ENCODE measurements at places on chromosomes 13 and 19.

- DNase-seq, result no peak
Observed at GRCh38 chr13:27406178-27406939, 18.1 kb upstream of the GTF3A start.

DNA sequence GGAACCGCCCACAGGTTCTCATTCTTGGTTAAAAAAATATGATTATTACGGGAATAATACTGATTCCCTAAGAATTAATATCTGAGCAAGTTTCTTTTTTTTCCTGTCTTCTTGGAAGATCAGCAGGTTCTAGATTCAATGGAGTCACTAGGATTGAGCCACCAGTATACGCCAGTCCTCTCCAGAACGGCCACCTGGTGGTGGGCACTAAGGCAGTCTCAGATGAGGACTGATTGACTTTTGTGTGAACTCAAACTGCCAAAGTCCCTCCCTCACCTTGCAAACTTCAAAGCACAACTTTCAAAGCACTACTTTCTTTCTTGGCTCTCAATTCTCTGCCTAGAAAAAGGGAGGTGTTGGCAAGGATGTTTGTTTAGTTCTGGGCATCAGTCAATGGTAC is 33.3 kb upstream of the ALOX5AP start:
- DNase-seq, result no peak

DNA sequence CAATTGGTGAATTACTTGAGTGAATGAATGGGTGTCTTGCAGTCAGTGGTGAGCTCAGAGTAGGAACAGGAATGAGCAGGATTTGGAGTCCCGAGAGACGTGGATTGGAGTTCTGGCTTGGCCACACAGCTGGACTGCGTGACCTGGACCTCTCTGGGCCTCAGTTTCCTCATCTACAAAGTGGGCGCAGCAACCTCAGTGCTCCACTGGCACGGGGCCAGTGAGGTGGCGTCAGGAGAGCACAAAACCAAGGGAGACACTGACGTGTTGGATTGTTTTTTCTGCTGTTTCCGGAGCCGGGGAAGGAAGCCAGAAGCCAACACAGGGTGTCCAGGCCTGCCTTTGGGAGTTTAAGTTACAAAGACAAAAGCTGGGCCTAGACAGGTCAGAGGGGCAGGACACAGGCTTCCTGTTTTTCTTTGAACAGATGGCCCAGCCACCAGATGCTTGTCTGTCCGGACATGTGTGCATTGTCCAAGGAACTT is 6.5 kb upstream of the DOCK6 start:
- DNase-seq, result peak; percentile 98

DNA sequence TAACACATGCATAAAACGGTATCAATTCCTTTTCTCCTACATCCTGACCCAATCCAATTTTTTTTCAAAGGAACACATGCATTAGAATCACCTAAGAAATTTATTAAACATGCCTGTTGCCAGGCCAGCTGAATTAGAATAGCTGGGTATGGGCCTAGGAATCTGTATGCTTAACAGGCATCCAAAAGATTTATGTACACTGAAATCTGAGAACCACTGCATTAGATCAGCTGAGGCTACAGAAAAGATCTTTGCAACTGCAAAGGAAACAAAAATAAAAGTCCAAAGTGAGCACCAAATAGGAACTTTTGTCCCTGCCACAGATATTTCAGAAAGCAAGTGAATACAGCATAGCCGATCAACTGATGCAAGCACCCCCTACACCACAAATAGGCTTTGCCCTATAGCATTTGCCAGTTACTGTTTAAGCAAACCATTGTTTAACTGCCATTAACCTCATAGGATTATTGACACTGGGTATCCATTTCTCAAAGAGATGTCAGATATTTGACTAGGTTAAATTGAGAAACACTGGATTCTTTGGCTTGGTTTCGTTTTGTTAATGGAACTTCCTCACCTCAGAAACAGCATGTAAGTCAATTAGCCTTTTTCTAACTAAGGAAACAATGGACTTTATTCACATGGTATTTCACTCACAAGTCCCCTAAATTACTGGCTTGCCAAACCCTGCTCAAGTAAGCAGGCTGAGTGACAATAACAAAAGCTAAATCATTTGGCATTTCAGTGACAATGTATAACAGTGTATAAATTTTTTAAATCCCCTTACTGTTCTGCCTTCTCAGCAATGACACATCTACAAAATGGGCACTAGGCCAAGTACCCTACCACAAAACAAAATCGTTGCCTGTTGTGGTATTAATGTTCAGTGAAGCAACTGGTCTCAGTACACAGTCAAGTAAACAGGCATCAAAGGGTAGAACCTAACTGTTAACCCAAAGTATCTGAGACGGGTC is 67.8 kb downstream of the SUCLA2 start:
- DNase-seq, result no peak

DNA sequence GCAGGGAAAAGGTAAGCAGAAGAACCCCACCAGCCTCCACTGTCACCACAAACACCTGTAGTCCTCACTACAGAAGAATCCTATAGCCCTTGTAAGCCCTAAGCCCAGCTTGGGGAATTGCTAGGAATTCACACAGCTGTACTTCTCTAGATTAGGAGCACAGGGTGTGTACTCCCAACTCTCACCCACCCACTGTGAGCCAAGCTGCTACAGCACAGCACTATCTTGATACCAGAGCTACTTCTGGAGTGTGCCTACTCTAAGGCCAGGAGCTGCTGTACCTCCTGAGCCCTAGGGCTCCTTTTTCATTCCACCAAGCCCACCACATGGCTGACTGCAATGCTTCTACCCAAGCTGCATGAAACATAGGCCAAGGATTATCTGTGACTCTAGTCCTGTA is 122.3 kb upstream of the WASF3 start:
- no peak for DNase-seq

GRCh38 chr13:36163809-36164308 is 32.7 kb upstream of the DCLK1 start:
- no peak for DNase-seq

DNA sequence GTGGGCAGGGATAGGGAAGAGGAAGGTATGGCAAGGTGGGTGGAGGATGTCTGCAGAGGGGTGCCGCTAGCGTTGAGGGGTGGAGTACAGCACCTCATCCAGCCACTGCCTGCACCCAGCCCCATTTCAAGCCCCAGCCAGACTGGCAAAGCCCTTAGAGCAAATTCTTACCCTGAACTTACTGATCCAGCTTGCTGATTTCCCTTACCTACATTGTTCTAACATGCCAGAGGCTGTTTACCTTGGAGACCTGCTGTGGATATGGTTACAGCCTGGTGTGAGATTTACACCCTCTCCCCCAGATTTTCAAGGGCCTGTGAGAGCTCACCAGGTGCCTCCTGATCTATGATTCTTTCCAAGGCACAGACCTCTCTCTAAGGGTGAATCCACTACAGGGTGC is 86.0 kb downstream of the ZNF726 start:
- DNase-seq, result no peak

DNA sequence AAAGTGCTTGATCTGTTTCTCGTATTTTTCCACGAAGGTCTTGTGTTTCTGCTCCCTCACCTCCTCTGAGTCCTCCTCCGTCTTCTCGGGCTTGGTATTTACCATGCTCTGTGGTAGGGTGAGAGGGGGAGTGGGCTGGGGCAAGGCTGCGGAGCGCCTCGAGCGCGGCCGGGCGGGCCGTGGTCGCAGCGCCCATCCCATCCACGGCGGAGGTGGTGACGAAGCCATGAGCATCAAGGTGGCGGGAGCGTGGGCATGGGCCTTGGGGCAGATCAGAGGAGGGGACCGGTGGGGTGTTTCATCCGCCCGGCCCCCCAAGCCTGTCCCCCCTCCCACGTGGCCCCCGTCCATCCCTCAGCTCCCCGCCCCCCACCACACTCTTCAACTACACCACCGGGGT is 7.9 kb downstream of the CDC37 start:
- no peak for DNase-seq

DNA sequence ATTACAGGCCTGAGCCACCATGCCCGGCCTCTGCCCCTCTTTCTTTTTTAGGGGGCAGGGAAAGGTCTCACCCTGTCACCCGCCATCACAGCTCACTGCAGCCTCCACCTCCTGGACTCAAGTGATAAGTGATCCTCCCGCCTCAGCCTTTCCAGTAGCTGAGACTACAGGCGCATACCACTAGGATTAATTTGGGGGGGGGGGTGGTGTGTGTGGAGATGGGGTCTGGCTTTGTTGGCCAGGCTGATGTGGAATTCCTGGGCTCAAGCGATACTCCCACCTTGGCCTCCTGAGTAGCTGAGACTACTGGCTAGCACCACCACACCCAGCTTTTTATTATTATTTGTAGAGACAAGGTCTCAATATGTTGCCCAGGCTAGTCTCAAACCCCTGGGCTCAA is 4.2 kb downstream of the APOE start:
- no peak for DNase-seq

GRCh38 chr13:99370481-99371275 is 63.5 kb upstream of the GPR183 start:
- no peak for DNase-seq

GRCh38 chr13:71417205-71417604 is 449.8 kb downstream of the DACH1 start:
- no peak for DNase-seq

- DNase-seq, result no peak
Observed at GRCh38 chr19:49340069-49340864, 5.1 kb downstream of the CD37 start.

DNA sequence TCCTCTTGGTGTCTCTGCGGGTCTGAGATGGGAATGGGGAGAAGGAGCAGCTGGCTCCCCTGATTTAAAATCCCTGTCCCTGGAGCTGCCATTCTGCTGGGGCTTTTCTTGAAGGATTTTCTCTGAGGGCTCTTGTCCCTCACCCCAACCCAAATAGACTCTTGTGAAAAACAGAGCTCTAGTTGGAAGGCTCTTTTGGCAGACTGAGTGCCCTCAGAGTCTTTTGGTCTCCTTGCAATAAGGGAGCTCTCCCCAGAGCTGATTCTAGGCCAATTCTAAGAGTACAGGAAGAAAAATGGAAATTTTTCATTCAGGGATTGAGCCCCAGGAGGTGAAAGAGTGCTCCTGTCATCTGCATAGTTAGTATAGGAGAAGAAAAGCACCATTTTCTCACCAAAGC is 238.3 kb downstream of the COG6 start:
- no peak for DNase-seq

DNA sequence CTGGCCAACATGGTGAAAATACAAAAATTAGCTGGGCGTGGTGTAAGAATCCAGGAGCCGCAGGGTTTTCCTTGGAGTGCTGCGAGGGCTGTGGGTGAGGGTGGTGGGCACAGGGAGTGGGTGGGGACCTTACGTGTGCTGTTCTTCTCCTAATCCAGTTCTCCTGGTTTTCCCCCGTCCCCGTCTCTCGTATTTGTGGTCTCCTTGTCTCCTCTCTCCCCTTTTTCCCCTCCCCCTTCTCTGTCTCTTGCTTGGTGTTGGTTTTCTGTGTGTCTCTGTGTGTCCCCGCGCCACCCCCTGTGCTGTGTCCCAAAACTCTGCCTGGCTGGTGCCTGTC is 1.7 kb downstream of the SELENOW start:
- no peak for DNase-seq

DNA sequence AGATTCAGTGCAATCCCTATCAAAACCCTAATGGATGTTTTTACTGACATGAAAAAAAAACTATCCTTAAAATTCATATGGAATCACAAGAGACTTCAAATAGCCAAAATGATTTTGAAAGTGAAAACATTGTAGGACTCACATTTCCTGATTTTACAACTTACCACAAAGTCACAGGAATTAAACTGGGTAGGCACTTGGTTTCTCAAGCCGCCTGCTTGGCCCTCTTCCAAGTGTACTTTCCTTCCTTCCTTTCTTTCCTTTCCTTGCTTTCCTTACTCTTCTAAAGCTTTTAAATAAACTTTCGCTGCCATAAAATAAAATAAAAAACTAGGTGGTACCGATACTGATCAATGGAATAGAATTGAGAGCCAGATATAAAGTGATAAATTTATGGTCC is 21.0 kb upstream of the CD33 start:
- no peak for DNase-seq

- DNase-seq, result no peak
Observed at GRCh38 chr19:49894011-49894664, 2.5 kb downstream of the IL4I1 start.

- DNase-seq, result no peak
Observed at GRCh38 chr19:5230730-5231555, 109.7 kb downstream of the PTPRS start.

DNA sequence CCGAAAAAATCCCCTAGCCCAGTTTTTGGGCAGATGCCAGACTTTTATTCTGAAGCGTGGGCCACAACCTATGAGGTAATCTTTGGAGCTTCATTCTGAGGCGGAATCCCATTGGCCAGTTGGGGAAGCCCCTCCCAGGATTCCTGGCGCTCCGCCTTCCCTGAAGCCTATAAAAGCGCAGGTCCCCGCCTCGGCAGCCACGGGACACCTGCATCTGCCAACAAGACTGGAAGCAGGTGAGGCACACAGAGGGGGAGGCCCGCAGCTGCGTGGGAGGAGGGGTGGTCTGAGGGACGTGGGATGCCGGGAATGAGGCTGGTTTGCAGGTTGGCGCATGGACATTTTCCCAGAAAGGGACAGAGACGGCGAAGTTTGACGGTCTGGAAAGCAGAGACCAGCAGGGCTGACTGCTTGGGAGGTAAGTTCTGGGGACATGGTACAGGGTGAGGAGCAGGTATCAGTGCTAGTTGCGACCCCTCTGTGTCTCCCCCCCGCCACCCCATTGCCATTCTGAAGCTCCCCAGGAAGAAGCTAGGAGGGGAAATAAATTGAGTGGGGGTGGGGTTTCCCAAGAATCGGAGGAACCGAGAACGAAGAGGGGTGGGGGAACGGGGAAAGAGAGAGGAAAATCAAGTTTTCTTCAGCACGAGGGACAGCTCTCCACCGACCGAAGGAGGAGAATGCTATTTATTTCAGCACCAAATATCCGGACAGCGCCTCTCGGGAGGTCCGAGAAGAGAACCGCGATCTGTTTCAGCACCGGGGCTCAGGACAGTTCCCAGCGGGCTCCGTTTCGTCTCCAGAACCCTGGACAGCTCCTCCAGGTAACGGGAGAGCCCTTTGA is 22.4 kb upstream of the FEM1A start:
- peak; percentile 34 for DNase-seq

DNA sequence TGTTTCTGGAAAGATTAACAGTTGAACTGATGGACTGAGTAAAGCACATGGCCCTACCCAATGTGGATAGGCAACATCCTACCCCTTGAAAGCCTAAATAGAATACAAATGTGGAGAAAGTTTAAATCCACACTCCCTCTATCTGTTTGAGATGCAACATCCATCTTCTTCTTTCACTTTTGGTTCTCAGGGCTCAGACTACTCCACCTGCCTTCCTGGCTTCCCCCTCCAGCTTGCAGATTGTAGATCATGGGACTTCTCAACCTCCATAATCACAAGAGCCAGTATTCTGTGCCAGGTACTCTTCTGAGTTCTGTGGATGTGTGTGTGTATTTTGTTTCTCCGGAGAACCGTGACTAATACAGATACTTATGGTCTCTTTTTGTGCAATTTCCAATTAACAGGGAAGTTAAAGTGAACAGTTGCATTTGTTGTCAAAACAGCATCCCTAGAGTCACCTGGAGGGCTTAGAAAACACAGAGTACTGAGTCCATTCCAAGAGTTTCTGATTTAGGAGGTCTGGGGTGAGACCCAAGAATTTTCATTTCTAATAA is 590.3 kb upstream of the MIR17HG start:
- DNase-seq, result no peak

- no peak for DNase-seq
Observed at GRCh38 chr19:30069535-30070197, 127.6 kb downstream of the URI1 start.

All from glomerular endothelial cell (primary cell).